ENCODE measurements at places on chromosomes 2 and 18.

- DNase-seq = no peak
Measured at GRCh38 chr2:219551441-219552381, 7.9 kb downstream of the TMEM198 start.

DNA sequence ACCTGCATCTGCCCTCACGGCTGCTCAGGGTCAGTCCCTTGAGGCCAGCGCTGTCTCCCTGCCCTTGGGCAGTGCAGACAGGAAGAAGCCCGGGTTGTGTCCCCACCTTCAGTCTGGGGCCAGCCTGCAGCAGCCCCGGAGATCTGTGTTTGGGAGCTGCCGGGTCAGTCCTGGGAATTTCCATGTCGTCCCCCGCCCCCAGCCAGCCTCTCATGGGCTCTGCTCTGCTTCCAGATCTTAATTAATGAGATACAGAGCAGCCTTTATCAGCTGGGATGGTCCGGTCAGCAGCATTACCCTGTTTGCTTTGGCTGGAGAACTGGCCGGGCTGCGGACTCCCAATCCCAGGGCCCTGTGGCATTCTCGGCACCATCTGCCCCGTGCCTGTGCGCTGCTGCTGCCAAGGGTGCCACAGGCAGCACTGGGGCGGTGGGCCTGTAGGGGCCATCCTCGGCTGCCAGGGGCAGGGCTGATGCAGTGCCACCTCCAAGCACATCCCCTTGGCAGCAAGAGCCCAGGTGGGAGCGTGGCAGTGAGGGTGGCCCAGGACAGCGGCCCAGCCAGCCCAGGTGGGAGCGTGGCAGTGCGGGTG, 2.4 kb downstream of the BOK start:
- DNase-seq = no peak

DNA sequence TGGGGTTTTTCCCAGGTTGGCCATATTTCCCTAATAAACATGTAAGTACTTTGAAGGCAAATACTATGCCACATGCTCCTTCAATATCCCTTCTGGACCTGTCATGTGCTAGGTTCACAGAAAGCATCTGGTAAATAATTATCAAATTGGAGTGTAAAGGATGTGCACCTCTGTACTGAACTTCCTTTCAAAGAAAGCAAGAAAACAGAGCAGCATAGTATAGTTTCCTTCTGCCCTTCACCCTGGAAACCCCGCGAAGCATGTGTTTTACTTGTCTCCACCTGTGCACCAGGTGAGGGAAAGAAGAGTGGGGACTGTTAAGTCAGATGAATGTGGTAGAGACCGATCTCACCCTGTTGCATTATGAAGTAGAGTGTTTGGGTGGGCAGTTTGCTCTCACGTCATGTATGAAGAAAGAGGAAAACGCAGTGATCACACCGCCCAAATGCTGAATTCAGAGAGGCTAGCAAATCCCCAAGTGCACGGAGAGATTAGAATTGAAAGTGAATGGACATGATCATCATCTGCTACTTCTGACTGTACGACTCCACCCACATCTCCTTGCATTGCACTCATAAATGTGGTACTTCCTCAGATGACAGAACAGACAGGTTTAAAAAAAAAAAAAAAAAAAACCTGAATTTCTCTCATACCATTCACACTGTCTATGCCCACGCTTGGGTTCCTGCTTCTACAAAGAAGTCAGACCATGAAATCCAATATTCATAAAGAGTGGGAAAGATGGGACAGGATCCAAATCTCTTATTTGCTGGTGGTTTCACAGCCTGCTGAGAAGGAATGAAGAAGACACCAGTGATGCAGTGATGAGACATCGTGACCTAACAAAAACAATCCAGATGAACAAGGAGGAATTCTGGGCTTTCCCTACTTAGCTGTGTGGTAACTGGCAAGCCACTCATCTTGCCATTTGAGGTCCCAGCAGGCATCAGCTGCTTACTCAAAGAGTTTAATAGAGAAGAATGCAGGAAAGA, 448.6 kb downstream of the BCL11A start:
- no peak for DNase-seq

DNA sequence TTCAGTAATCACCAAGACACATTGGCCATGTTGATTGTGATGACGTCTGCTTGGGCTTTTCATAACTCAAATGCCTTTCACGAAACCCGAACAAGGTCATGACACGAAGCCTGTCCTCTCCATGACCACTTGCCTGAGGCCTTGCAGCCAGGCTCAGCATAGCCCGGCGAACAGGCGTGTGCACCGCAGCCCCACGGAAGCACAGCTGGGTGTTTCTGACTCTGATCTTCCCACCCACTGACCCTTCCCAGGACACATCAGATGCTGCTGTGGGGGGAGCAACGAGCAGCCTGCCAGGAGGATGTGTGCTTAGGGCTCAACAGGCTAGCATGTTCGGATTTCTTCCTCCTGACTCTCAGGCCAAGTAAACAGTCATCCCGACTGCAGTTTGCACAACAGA, 369.4 kb upstream of the SALL3 start:
- DNase-seq = no peak

DNA sequence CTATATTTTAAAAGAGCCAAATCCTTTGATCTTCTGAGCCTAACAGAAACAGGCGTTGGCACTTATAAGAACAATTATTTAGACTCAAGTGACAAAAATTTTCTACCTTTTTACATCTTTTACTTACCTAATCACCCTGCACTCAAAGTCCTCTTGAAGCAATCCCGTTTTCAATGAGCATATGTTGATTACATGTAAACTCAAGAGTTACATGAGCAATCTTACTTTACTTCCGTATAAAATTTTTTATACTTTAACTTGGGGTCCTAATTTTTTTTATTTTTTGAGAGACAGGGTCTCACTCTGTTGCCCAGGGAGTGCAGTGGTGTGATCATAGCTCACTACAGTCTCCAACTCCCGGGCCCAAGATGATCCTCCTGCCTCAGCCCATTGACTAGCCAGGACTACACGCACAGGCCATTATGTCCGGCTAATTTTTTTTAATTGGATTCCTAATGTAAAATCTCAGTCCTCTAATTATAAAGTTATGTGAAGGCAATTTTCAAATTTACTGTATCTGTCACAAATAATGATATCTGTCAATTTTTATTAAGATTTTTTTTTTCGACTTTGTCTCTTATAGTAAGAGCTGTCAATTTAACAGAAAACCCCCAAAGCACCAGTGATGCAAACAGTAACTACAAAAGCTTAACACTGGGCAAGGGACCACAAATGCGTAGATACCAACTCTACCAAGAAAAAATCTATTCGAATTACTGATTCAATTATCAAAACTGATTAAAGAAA, 19.1 kb upstream of the STPG4 start:
- DNase-seq = no peak

DNA sequence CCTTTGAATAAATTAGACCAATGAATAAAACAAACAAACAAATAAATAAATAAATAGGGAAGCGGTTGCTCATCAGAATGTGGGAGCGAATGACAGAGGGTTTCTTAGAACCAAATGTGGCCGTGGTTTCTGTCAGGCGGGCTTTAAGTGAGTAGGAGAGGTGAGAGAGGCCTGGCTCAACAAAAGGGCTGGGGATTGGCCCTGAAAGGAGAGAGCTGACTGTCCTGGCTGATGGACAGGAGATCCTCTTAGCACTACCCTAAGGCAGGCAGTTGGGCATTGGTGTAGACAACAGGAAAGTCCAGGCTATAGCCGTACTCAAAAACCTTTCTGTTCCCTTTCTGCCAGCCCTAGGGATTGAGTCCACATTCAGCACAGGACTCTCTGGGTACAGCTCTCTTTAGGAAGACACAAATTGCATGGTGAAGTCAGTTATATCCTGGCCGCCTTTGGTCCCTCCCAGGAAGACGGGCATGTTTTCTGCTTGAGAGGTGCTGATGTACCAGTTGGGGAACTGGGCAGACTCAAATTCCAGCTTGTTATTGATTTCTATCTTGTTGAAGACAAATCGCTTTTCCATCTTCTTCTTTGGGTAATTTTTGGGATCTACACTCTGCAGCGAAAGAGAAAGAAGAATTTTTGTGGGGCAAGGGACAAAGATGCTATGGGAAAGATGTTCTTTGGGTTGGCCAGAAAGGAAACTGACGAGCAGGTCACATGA, 6.5 kb downstream of the IL1B start:
- no peak for DNase-seq

DNA sequence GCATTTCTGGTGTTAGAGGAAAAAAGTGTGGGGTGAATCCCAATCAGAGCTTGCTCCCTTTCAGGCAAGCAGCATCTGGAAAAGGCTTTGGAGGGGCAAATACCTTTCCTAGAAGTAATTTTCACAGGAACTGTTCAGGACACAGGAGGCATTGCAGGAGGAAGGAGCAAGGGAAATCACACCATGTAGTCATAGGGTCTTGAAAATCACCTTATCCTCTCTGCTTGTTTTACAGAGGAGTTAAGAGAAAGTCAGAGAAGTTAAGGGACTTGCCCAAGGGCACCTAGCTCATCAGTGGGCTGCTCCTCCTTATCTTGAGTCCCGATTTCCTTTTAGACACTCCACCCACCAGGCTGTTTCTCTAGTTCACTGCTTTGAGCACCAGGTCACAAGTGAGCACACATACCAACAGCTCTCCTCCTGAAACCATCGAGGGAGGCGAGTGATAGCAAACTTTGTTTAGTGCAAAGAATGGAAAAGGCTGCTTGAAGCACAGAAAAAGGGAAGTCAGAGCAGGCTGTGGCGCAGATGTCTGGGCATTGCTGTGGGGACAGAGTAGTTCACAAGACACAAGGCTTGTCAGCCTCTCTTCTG, 89.2 kb upstream of the CXCR4 start:
- DNase-seq = no peak

DNA sequence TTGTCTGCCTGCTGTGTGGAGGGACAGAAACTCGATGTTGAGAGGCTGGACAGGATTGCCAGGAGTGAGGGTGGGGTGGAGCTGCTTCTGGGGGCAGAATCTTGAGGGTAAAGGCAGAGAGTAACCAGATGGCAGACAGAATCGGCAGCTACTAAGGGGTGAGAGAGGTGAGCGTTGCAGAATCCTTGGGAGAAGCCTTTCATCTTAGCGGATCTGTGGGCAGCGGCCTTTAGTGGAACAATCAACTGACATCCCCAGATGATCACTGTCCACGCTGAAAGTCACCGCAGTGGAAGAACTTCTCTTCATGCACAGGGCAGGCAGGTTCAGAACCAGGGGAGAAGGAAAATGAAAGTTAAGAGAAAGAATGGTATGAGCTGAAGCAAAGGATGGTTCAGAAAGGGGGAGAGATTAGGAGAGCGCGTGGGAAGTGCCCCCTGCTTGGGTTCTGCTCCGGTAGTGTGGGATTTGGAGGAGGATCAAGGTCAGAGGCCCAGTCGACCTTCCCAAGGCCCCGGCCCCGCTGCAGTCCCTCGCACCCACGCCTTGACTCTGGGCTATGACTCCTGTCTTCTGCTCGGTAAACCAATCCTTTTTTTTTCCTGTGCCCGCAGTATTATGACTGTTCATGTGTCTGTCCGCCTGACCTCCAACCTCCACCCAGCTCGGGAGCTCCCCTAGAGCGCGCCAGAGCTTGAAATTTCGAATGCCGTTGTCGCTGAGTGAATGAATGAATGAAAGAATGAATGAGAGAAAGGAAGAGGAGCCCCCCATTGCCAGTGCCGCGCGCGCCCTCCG, 584 bp downstream of the BOLA3 start:
- DNase-seq = no peak

DNA sequence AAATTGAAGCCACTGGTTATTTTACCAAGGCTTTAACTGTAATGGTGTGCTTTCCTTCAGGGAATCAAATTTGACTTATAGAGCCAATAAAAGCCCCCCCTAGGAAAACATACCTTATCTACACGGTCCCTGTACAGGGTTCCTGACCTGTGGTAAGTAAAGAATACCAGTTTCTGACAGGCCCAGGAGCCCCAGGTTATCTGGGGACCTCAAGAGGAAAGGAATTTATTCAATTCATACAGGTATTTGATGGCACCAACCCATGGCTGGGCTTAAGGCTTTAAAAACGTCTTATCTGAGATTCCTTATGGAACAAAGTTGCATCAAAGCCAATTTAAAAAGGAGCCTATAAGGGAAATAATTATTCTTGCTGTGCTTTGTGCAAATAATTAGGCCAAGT, 7.0 kb upstream of the RPIA start:
- DNase-seq = no peak

- DNase-seq = no peak
Measured at GRCh38 chr2:16318051-16318450, 347.6 kb downstream of the CYRIA start.

- DNase-seq = no peak
Measured at GRCh38 chr2:184927040-184927439, 328.7 kb downstream of the ZNF804A start.

DNA sequence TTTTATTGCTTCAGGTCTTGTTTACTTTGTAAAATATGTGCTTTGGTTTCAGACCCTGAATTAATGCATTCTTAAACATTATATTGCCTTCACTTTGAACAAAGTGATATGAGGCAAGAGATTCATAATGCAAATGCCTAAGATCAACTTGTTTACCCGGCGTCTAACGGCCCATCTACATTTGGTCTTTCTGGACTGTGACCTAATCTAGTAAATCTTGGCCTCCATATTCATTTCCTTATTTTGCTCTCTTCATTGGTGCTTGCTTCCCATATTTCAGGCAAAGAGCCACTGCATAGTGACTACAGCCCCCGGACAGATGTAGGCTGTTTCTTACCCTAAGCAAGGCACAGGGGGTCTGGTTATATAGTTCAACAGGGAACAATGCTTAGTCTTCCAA, 53.0 kb upstream of the SLC39A10 start:
- no peak for DNase-seq
